ENCODE measurements at places on chromosomes 2 and 18.

DNA sequence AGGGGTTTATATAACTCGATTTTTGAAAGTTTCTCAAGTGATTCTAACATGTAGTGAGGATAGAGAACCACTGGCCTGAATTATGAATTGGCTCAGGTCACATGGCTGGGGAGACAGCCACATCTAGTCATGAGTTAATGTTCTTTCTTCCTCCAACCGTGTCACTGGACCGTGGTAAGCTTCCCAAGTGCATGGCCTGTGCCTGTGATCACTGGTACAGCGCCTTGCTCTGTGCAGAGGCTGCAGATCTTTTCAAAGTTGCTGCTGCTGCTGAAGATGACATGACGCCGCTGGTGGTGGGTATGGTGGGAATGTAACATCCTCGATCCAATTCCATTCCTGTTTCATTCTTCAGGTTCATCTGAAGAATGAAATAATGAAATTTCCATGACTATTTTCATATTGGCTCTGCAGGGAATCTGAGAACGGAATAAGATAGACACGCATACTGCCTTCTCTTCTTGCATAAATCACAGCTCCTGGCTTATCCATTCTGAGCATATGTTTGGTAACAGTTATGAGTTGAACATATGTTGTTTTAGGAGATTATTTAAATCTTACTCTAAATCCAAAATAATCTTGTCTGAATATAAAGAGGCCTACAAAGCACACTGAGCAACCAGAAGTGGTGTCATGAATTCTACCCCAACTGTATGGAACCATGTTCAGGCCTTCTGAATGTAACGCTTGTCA lies 100.5 kb upstream of the THSD7B start:
- no peak for DNase-seq

- no peak for DNase-seq
These were observed 89.8 kb downstream of the CABYR start for GRCh38 chr18:24228667-24229041.

DNA sequence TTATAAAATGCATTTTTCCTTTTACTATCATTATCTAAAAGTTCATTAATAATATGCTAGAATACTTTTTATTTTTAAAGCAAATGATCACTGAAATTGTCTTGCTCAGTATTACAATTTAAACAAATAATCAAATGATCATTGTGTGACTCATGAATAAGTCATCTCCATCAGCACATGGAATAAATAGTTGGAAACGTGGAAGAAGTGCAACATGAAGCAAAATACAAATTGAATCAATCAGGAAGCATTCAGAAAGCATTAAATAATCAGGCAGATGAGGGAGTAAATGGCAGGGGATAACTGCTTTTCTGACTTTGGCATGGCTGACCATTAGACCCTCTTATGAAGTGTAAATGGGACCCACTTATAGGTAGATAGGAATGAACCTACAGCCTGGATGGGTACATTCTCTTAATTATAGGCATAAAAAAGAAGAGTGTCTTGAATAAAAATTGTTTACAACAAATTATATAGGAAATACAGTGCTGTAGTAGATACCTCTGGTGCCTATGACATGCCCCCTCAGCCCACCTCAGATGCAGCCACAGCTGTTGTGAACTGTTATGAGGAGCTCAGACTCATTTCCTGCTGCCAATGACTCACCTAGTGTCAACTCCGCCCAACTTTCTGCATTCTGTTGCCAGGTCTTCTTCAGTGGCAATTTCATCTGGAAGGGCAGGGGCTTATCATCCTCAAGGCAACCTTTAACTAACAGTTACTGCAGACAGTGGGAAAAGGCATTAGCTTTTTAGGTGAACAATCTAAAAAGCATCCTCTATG lies 936.0 kb downstream of the TRIB2 start:
- DNase-seq, result no peak

GRCh38 chr2:105447476-105447875 lies 48.6 kb upstream of the FHL2 start:
- DNase-seq, result no peak
